Hematopoietic multipotent progenitor cell treated with erythropoietin and hydrocortisone succinate and interleukin-3 and kit ligand, for 17 days (in vitro differentiated cells): ENCODE measurements at places on chromosomes 12 and 14.
A peak's percentile ranks its signal among the peaks of the same experiment; 100 is the strongest.

DNA sequence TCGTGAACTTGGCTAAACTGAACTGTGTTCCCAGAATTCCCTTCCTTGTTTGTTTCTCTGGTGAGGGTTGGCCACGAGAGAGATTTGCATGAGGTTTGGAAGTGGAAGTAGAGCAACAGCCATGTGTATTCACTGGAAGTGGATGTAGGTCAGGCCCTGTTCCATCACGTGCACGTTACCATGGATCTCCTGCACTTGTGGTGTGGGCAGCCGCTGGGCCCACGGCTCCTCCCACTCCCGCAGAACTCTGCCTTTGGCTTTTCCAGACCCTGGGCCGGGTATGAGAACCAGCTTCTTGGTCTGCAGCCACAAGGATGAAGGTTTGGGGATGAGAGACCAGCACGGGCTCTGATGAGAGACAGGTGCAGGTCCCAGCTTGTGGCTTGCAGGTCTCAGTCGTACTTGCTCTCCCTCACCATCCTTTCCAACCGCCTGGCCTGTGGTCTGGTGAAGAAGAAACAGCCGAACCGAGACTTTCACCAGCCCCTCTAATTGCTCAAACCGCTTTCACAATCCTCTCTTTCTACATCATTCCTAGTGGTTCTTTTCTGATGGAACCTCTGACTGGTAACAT is 94.9 kb downstream of the DUSP16 start:
- no peak for DNase-seq

GRCh38 chr14:89351516-89352404 is 65.3 kb downstream of the FOXN3 start:
- DNase-seq = no peak

- DNase-seq = no peak
Measured at GRCh38 chr12:27818401-27818918, 38.4 kb upstream of the MANSC4 start.

DNA sequence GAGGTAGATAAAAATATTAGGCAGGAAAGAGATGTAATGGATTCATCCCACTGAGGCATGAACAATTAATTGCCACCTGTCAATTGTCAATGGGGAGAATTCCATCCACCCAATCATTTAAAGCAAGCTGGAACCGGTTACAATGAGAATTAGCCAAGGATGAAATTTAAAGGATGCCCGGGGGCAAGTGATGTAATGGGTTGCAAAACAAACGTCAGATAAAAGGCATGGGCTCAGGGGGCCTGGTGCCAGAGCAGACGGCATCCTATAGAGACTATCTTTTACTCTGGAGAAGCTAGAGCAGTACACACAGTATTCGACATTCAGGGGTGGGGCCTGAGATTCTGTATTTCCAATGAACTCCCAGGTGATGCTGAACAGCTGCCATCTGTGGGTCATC is 80.5 kb upstream of the ZFP36L1 start:
- DNase-seq = no peak

DNA sequence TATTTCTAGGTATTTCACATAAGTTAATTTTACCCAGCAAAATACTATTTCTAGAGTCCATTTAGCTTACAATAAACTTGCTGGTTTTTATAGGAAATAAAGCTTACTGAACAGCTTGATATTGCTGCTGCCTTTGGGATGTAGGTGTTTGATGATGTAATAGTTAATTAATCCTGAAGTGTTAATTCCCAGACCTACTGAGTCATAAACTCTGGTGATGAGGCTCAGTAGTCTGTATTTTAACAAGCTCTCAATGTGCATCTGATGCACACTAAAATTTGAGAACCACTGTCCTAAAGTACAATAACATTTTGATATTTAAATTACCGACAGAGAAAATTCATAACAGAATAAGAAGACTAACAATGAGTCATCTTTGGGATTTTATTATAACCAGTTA is 168.4 kb downstream of the FUT8 start:
- DNase-seq = no peak

GRCh38 chr12:95881331-95881955 is 22.7 kb downstream of the SNRPF start:
- DNase-seq = no peak

DNA sequence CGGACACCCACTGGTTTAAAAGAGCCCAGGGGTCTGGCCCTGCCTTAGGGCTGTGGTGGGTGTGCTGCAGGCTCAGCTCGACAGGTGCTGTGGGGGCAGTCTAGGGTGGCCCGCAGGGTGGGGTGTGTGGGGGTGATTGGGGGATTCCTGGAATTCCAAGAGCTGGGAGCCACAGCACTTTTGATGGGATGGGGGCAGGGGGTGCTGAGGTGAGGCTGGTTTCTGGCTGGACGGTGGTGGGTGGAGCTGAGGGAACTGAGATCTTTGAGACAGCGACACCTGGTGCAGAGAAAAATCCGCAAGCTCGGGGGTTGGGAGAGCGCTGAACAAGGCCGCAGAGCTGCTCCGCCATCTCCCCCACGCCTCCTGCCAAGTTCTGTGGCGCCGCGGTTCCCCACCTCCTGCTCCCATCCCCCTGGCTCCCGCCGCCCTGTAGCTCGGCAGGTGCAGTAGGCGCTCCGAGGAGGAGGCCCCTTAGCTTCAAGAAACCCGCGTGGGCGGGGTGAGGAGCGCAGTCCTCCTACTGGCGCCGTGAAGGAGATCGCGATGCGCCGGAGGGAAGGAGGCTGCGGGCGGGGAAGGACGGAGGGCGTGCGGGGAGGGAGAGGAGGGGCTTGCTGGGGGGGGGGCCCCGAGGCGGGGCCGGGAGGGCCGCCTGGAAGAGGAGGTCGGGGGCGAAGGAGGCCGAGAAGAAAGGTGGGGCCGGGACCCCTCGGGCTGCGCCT is 1.3 kb upstream of the TEDC1 start:
- peak; percentile 80 for DNase-seq

DNA sequence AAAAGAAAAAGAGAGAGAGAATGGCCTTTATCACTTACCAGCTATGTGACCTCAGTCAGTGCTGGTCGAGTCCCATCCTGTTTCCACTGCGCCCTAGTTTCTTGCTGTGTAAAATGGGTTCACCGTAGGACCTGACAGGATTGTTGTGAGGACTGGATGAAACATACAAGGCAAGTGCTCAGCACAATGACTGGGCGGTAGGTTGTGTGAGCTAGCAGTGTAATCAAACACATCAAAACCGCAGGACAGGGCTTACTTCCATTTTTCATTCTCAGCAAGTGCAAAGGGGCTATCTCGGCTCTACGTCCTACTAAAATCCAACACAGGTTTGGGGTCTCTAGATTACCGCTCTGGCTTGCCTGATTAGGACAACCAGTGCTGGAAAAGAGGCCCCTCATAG is 36.4 kb upstream of the ATXN2 start:
- no peak for DNase-seq
